Natural killer cell (primary cell): ENCODE measurements at places on chromosomes 11 and 22. TPM values are rescaled to one million over a fixed set of nuclear protein-coding genes. Genes with fewer than 3 reads are reported as not detected.

Gene AQP11
- 0.55 TPM for total RNA-seq

Gene GRIA4
- total RNA-seq, result not detected

Gene ANO1
- not detected for total RNA-seq

Gene CARD18
- total RNA-seq, result not detected

Gene KDM4D
- total RNA-seq, result not detected

Gene NUDT8
- total RNA-seq, result 1.7 TPM

Gene FGF19
- not detected for total RNA-seq

Gene OR5P2
- total RNA-seq, result not detected

Gene GPR83
- total RNA-seq, result 0.55 TPM

Gene RTN4RL2
- 0.38 TPM for total RNA-seq

Gene HEPHL1
- total RNA-seq, result not detected

Gene ALG8
- total RNA-seq, result 19.8 TPM

Gene TYMP
- 32.4 TPM for total RNA-seq

Gene ZP1
- not detected for total RNA-seq

- no peak for DNase-seq
Measured at GRCh38 chr11:134978388-134979088, 566.5 kb upstream of the B3GAT1 start.

DNA sequence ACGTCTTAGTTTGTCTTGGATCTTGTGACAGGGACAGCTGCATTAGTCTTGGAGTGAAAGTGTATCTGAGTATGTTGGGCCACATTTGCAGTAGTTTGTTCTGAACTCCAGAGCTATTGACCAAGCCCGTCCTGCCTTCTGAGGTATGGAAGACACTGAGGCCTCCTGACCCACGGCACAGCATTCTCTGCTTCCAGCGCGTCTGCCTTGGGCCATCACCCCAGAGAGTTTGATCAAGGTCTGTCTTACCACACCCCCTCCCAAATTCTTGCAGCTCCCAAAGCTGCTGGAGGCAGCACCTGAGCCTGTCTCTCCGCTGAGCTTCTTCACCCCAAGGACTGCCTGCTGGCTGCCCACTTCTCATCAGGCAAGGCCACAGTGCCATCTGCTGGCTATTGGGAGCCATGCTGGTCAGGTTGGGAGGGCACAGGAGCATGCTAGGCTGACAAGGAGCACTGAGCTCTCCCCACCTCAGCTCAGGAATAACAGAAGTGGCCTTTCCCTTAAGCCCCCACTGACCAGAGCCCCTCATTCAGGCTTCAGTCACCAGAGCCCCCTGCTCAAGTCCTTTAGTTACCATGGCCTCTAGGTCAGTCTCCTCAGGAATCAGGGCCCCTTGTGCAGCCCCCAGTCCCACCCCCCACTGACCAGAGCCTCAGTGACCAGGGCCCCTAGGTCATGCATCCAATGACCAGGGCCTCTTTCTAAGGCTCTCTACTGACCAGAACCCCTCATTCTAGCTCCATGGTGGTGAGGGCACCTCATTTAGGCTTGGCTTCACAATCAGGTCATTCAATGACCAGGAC, 27.2 kb upstream of the SMPD1 start:
- peak; percentile 41 for DNase-seq

DNA sequence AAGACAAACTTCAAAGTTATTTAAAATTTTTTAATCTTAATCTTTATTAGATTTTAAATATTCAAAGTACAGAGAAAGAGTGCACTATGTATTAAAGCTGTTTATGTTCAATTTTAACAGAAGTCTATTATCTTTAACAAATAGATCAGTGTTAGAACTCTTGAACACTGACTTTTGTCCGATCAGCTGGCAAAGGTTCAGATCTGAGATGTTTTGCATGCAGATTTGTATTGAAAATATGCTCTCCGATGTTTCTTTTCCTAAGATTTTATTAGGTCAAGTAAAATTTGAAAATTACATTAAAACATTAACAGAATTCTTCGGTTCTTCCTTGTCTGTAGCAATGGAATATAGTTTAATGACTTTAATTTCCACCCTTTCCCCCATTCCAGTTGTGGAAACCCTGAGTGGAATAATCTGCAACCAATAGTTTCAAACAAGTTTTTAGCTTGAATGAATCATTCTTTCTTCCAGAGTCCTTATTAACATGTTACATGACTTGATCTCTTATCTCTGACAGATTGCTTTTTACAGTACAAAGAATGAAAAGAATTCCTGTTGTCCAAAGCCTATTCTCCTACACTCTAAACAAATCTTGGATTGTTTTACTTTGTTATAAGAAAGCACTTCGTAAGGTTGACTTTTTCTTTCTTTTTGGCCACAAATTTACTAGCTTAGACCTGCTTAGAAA, 11.4 kb upstream of the TCP11L1 start:
- DNase-seq, result no peak

- no peak for DNase-seq
Measured at GRCh38 chr11:16356761-16357393, 531 bp upstream of the SOX6 start.

- no peak for DNase-seq
Measured at GRCh38 chr11:10066441-10066840, 227.6 kb downstream of the SBF2 start.

DNA sequence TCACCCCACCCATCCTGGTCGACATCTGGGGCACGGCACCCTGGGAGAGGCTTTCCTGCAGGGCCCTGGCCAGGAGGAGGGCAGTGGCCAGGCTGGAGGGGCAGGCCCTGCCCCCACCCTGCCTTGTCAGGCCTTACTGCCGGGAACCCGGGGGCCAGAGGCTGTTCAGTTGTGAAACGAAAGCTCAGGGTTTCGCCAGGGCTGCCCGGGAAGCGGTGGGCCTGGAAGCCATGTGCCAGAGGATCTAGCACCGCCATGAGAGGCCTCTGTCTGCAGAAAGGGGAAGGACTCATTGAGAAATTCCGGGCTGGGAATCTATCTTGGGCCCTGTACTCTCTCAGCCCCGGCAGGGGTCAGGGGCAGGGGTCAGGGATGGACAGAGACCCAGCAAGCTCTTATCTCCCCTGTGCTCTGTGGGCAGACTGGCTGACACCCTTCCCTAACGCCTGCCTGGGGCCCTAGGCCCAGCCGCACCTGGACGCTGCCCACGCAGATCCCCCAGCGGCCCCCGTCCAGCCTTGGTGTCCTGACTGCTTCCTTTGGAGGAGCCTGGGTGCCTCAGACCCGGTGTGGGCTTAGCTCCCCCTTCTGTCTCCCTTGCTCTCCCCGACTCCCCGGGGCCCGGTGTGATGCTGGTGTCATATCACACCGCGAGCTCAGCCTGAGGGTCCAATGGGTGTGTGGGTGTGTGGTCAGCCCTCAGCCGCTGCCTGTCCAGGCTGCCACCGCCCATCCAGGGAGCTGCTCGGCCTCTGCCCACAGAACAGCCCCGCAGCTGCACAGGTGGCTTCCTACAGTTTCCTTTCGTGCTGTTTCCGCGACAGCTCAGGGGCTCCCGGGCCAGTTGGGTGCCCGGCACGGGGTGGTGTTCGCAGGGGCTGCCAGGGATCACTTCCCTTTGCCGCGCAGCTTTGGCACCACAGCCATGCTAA, 6.5 kb downstream of the PIM3 start:
- peak; percentile 23 for DNase-seq

- no peak for DNase-seq
Measured at GRCh38 chr11:35236667-35237003, 97.7 kb downstream of the CD44 start.

GRCh38 chr11:47326198-47326597, 26.3 kb downstream of the MYBPC3 start:
- no peak for DNase-seq

GRCh38 chr11:32870676-32871075, 21.9 kb upstream of the QSER1 start:
- DNase-seq, result peak; percentile 54

DNA sequence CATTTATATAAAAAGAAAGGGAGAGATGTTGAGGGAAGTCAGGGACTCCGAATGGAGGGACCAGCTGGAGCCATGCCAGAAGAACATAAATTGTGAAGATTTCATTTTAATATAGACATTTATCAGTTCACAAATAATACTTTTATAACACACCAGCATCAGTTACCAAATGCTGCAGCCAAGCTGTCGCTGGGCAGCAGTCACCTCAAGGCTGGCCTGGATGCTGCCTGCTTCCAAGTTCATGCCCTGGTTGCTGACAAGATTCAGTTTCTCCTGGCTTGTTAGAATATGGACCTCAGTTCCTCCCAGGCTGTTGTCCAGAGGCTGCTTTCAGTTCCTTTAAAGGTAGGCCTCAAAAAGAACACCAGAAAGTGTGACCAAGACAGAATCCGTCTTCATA, 30.8 kb upstream of the ALDH3B2 start:
- no peak for DNase-seq

DNA sequence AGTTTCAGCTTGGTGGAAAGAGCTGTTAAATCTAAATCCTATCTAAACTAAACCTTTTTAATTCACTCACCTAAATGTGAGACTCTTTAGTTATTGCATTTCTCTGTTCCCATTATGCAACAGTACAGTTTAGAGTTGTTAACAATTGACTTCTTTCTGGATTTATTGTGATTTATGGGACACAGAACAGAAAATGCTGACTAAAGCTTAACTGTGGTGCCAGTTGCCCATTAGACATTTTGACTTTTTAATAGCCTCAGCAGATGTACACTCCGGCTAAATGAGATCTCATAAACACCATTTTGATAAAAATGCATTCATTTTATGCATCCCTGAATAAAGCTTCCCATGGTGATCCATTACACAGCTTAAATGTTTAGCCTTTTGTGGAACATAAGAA, 356.6 kb downstream of the CASP12 start:
- DNase-seq, result no peak

DNA sequence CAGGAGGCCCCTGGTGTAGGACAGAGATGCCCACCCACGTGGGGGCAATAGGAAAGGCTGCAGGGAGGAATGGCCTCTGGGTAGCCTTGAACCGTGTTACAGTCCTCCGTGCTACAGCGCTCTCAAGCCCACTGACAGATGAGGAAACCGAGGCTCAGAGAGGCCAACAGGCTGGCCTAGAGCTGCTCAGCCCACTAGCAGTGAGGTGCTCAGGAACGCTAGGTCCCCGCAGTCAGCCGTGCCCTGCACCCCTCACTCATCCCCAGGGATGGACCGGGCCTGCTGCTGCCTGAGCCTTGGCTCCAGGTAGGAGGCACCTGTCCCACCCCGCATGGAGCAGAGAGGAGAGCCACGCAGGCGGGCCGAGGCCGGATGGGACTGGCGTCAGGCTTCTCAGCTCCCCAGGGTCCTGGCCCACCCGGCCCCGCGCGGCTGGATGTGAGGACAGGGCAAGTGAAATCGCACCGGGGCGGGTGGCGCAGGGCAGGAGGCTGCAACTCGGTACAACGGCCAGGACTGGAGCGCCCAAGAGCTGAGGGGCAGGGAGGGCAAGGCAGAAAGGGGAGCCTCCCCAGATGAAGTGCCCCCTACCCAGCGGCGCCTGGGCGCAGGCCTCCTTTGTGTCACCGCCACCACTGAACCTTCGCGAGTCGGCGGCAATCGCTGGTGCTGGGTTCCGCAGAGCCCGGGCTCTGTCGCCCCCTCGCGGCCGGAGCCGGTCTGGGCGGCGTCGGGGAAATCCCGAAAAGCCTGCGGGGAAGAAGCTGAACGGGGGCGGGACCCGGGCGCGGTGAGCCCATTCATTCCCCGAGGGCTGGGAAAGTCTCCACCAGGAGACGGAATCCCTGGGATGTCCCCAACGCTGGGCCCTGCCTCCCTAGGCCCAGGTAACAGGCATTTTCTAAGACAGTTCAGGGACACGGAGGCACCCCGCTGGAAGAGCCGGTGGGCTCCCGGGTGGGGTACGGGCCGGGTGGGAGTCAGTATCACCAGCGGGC, 8.4 kb upstream of the SLC2A11 start:
- DNase-seq, result peak; percentile 90

- DNase-seq, result no peak
Measured at GRCh38 chr11:68340784-68341556, 28.6 kb downstream of the LRP5 start.

- no peak for DNase-seq
Measured at GRCh38 chr11:122772945-122773344, 65.4 kb upstream of the CRTAM start.

- no peak for DNase-seq
Measured at GRCh38 chr11:131833366-131833765, 463.0 kb downstream of the NTM start.

- no peak for DNase-seq
Measured at GRCh38 chr11:43943372-43943930, 1.0 kb downstream of the C11orf96 start.

DNA sequence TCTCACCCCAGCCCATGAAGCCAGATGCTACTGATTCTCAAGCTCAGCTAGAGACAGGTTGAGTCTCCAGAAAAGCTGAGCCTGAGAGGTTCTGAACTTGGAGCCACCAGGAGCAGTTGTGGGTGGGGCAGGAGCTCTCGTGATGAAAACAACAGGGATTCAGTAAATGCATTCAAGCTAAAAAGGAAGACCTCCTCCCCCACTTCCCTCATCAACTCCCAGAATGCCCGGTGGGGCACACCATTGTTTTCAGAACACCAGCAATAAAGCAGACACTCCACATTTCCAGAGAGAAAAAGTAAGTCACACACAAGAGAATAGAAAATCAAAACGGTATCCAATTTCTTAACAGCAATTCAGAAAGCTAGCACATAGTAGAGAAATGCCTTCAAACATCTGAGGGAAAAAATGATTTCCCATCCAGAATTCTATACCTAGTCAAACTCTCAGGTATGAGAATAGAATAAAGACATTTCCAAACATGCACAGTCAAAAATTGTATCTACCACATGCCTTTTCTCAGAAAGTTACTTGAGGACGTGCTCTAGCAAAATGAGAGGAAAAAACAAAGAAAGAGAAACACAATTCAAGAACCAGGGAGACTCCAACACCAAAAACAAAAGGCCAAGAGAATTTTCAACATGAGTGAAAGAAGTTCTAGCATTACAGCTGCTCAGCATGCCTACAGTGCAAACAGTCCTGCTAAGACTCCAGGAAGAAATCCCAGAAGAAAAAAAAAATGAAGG, 56.8 kb downstream of the CDKN1C start:
- no peak for DNase-seq

DNA sequence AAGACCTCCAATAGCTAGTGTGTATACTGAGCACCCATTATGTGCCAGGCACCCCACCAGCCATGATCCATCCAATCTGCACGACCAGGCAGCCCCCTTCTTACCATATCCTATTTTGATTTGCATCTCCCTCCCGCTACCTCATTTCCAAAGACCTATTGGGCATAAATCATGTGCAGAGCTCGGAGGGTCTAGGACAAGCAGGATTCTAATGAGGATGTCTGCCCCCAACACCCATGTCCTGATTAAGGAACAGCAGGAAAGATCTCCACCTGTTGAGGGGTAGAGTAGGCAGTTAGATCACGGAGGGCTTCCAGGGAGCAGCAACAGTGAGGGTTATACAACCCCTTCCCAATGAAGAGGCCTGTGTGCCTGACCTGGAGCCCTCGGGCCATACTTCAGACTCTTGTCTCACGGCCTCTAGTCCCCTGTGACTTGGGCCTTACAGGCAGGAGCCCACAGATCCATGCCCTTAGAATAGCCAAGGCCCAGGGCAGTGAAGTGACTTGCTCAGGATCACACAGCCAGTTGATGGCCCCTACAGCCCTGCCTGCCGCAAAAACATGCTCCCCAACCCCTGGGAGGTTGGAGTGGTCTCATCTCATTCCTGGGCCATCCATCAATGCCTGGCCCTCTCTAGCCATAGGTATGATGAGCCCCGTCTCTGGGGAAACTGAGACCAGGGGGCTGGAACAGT, 3.5 kb downstream of the RAB3IL1 start:
- DNase-seq, result no peak

- peak; percentile 19 for DNase-seq
Measured at GRCh38 chr22:41411021-41411851, 29.5 kb downstream of the TEF start.
